Stimulated activated CD4-positive, alpha-beta T cell treated with anti-CD3 and anti-CD28 coated beads, Interleukin-15, amount 100 ng/mL, for 1 hour (primary cell): ENCODE measurements at places on chromosomes 2 and 18.

GRCh38 chr18:41353777-41354528, 601.1 kb upstream of the PIK3C3 start:
- DNase-seq = no peak

- DNase-seq = no peak
These were observed 547.4 kb upstream of the ID2 start for GRCh38 chr2:8134473-8134932.

DNA sequence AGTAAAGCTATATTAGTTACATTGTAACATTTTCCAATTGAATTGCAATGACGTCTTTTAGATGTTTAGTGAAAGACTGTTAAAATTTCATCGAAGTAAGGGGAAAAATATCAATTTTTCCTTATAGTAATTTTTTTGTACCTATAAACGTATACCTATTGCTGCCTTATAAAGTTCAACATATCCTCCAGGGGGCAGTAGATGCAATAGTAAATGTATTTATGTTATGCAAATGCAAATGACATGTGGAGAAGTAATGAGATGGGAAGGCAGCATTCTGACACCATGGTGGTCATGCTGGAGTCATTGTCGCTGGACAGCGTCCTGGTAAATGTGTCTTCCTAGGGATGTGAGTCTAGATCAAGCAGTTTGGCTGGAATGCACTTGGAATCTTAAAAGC, 38.7 kb downstream of the MSTN start:
- no peak for DNase-seq

DNA sequence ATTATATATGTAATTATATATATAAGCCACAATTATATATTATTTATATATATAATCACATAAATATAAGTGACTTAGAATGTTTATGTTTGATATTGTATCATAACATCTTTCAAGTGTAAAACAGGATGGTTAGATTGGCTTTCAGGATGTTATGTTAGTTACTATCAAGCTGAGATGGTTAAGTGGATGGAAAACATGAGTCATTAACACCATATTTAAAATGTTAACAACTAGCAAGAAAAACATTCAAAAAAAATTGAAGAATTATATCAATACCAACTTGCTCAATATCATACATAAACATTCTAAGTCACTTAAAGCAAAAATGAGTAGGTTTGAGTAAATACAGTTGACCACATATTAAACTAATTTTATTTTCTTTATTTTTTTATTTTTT, 21.8 kb upstream of the RAB27B start:
- DNase-seq = no peak

DNA sequence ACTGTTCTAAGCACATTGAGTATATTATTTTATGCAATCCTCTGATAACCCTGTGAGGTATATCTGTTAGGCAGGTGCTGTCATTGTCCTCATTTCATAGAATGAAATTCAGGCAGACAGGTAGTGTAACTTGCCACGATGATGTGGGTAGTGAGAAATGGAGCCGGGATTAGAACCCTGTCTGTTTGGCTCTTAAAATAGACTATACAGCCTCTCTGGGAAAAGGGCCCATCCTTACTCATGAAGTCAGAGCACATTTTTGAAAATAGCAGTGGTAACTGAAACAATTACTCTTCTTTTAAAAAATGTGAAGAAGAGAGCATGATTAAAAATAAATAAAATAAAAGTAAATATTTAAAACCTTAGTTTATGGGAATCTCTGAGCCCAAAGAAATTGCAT, 23.0 kb downstream of the FAM171B start:
- DNase-seq = no peak

GRCh38 chr2:84214455-84214854, 244.6 kb downstream of the SUCLG1 start:
- DNase-seq = no peak

DNA sequence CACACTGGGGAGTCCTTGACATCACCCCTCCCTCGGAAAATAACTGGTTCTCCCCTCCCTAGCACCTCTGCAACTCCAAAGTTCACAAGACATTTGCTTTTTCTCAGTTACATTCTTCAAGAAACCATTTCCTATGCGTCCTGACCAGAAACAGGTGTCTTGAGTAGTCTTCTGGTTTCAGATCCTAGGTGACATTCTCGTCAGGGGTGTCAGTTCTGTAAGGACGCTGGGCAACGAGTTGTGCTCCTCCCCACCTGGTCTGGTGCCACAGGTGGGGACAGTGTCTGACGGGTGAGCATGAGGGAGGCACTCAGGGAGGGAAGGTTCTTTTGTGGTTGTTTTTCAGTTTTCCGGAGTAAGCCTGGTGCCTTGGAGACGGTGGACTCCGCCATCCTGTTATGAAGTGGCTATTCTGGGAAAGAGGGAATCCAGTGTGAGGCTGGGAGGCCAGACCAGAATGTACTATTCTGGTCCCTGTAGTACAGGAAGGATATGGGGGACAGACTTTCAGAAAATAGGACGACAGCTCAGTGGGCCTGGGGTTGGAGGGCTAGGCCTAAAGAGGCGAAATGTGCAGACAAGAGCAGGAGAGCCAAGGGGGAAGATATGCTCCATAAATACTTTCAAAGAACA, 50.6 kb downstream of the EPAS1 start:
- no peak for DNase-seq

GRCh38 chr2:74834792-74835755, 1.1 kb downstream of the HK2 start:
- peak; percentile 74 for DNase-seq

DNA sequence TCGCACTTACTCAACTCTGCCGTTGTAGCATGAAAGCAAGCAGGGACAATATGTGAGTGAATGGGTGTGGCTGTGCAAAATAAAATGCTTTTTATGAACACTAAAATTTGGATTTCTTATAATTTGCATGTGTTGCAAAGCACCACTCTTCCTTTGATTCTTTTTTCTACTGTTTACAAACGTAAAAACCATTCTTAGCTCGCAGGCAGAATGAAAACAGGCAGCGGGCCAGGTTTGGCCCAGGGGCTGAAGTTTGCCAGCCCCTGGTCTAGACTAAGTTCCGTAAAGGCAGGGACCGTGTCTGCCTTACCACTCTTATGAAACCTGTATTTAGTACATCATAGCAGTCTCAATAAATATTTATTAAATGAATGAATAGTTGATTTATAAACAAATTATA, 83.7 kb upstream of the SPATS2L start:
- DNase-seq = no peak

GRCh38 chr2:111632661-111633060, 251.3 kb downstream of the ANAPC1 start:
- no peak for DNase-seq

DNA sequence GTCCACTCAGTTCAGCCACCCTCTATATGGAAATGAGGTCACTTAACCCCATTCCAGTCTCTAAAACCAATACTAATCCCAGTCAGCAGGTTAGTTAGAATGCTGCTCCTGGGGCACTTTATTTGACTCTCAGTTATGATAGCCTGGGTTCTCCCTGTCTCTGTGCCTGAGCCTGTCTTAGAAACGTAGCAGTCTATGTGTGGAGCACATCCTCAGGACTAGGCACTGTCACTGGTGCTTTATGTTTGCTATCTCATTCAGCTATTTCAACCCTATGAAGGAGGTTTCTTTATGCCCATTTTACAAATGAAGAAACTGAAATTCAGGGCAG, 152.5 kb upstream of the PKDCC start:
- no peak for DNase-seq

- no peak for DNase-seq
These were observed 440.4 kb upstream of the CDH20 start for GRCh38 chr18:60892855-60893254.

DNA sequence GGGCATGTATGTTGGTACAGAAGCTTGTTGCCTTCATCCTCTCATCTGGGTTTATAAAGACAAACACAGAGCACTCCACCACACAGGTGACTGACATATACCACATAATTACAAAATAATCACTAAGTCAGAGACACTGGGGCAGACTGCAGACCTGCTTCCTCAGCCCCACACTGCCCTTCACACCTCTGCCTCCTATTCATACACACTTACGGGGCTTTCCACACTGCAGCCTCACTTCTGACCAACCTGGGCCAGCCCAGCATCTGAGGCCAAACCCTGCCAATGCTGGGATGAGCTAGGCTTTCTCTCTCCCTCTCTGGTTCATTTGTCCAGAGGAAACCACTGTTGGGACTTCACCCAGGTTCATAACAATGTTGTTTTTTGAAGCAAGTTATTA, 4.5 kb downstream of the EMX1 start:
- no peak for DNase-seq

- no peak for DNase-seq
These were observed 1.2 kb downstream of the TMEM237 start for GRCh38 chr2:201642086-201642578.

GRCh38 chr2:28618221-28619141, 122.6 kb downstream of the PLB1 start:
- no peak for DNase-seq

GRCh38 chr2:10389573-10389972, 58.6 kb downstream of the ODC1 start:
- no peak for DNase-seq

DNA sequence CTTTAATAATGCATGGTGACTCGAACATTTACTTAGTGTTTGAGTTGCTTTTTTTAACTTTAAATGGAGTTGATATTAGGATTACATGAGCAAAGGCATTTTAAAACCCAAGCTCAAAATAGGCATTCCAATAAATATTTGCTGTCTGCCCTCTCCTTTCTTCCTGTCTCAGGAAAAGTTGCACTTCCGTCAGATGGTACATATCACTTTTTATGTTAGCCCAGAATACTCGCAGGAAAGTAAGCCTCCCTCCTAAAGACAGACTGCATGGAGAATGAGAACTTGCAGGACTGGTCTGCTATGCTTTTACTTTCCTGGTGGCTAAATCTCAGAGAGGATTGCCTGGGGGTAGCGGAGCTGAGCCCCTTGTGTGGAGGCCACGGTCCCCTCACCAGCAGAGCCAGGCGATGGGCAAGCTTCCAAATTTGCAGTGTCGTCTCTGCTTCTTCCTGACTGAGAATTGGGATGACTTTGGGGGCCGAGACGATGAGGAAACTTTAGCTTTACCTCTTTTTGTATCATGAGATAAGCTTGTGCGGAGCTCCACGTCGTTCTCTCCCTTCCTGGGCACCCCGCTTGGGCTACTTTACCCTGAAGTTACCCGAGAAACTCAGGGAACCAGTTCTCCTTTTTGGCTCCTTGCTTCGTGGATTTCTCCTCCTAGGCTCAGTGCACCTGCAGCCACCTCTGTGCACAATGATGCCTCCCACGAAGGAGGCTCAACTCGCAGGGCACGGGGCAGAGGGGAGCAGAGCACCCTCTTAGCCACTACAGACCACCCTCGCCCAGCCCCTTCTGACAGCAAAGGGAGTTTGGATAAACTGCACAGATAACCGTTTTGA, 223.3 kb downstream of the SH3RF3 start:
- no peak for DNase-seq

DNA sequence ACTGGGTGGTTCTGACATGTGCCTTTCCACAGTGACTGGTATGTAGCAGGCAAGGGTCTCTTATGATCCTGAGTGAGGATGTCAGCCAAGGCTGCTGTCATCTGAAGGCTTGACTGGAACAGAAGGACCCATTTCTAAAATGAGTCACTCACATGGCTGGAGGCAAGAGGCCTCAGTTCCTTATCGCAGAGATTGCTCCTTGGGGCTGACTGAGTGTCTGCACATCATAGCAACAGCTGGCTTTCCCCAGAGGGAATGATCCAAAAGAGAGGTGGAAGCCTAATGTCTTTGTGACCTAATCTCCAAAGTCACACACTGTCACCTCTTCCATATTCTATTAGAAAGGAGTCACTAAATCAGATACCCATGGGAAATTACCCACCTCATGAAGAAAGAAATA, 114.0 kb downstream of the NEDD4L start:
- no peak for DNase-seq

DNA sequence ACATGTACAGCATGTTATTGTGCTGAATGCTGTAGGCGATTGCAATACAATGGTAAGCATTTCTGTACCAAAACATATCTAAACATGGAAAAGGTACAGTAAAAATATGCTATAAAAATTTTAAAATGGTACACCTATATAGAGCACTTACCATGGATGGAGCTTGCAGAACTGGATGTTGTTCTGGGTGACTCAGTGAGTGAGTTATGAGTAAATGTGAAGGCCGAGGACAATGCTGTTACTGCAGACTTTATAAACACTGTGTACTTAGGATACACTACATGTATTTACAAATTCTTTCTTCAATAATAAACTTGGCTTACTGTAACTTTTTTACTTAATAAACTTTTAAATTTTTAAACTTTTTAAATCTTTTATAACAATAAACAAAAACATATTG, 473.4 kb upstream of the UBE2E3 start:
- DNase-seq = no peak

DNA sequence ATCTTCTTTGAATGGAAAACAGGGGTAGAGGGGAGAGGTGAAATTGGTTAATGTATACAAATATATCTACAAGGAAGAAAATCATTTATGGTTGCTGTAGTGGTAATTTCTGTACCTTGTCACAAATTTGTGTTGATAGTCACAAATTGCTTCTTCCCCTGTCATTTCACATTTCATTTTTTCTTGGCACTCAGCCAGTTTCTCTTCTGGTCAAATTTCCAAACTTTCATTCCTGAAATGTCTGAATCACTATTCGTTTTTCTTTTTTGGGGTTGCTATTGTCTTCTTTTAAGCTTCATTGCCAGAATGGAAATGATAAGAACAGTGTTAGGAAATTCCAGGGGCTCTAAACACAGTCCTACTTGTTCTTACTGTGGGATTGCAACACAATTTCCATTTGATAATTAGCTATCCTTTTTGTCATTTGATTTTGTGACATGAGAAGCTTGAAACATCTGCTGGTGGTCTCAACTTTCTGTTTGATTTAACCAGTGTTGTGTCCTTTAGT, 136.0 kb upstream of the GCFC2 start:
- DNase-seq = no peak

DNA sequence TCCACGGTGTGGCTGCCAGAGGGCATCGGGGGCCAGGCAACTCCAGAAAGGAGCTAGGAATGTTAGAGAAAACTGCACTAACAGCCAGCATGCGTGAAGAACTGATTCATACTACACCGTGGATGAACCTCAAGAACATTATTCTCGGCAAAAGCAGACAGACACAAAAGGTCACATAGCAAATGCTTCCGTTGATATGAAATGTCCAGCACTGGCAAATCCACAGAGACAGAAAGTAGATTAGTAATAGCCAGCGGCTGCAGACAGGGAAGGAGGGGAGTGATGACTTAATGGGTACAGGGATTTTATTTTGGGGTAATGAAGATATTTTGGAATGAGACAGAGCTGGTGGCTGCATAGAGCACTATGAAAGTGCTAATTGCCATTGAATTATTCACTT, 37.4 kb downstream of the SCTR start:
- no peak for DNase-seq

DNA sequence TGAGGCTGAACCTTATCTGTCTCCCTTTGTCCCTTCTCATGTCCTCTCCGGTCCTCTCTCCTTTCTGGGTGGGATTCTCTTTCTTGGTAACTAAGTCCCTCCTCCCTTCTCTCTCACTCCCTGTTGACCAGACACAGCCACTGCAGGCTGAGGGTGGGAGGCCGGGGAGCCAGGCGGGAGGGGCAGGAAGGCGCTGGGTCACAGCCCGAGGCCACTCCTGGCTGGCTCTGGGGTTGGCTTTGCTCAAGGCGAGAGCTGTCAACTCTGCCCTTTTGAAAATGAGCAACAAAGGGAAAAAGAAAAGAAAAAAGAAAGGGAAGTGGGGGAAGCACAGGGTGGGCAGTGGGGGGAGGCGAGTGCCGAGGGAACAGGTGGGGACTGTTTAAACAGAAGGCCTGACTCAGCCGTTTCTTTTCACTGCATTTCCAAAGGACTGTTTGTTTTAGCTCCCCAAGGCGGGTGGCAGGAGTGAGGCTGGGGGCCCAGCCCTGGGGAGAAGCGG, 70.5 kb upstream of the IGFBP5 start:
- no peak for DNase-seq
